Skin of body (tissue), 3 donors: ENCODE measurements at places on chromosomes 16 and 17. TPM values are rescaled to one million over a fixed set of nuclear protein-coding genes. Genes with fewer than 3 reads are reported as not detected.

DNA sequence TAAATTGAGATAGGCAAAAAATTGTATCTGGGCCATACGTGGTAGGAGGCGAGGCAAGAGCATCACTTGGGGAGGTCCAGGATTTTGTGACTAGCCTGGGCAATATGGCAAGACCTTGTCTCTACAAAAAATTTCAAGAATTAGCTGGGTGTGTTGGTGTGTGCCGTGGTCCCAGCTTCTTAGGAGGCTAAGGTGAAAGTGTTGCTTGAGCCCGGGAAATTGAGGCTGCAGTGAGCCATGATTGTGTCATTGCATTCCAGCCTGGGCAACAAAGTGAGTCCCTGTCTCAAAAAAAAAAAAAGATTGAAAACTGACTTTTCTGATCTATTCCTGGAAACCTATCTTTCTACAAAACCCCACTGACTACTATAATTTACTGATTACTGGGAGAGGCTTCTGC lies 26.7 kb downstream of the CDK12 start:
- no peak for DNase-seq

DNA sequence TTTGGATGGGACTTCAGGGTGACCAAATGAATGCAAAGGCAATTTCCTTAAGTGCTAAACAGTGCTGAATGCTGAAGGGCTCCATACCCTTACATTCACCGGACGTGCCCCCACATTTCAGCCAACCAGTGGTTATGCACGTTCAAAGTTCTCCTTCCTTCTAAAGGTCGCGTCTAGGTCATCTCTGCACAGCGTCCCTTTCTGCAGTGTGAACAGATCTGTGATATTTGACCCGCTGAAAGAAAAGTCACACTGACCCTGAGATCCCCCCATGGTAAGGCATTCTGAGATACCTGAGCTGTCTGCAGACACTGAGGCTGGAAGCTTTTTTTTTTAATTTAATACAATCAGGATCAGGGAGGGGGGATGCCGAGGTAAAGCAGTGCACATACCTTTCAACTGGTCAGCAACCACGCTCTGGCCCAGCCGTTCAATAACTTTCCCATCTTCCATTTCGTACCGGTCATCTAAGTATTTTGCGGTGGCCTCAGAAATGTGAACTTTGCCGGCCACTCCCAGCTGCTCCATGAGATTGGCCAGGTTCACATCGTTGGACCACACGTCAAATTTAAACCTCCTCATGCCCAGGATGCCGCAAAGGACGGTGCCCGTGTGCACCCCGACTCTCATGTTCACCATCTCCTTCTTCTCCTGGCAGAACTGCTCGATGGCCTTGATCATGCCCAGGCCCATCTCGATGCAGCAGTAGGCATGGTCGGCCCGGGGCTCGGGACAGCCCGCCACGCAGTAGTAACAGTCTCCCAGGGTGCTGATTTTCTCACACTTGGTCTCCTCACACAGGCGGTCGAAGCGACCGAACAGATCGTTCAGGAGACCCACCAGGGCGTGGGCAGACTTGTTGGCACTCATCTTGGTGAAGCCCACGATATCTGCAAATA lies 2.6 kb downstream of the ADCY9 start:
- DNase-seq, result no peak

The ALDH3A1 gene
- total RNA-seq, result 2.0 TPM

- no peak for DNase-seq
Measured at GRCh38 chr16:87918338-87918737, 18.0 kb downstream of the CA5A start.

DNA sequence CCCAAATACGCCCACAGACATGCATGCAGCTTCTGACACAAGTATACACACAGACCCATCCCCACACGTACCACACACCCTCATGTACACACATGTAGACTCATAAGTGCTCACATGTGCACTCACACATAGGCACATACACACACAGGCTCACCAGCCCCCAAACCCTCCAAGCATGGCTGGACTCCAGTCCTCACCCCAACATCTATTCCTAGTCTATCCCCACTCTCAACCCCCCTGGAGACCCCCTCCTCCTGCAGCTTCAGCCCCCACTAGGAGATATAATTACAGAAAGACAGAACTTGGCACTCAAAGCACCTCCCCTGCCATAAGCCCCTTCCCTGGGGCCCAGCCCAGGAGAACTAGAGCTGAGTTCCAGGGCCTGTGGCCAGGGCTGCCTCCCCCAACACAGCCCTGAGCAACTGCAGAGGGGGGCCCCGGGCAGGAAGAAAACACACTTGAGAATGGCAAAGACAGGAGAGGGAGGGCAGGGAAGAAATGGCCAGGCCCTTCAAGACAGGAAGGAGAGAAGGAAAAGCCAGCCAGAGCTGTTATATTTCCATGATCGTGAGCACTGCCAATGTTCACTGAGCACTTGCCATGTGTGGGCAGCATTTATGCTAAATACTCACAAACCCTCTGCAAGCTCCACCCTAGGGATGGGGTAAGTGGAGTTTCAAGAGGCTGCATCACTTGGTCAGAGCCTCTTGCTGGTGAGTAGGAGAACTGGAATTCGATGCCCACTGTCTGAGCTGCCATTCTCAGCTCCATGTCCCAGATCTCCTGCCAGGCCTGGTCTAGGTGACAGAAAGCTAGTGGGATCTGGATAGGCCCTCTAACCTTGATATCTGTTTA lies 224.5 kb downstream of the ZNF423 start:
- DNase-seq, result peak; percentile 52

The ZSCAN10 gene
- not detected for total RNA-seq

The KRT9 gene
- total RNA-seq, result 0.79 TPM

- DNase-seq, result no peak
Measured at GRCh38 chr17:32713081-32713480, 163.8 kb downstream of the MYO1D start.

DNA sequence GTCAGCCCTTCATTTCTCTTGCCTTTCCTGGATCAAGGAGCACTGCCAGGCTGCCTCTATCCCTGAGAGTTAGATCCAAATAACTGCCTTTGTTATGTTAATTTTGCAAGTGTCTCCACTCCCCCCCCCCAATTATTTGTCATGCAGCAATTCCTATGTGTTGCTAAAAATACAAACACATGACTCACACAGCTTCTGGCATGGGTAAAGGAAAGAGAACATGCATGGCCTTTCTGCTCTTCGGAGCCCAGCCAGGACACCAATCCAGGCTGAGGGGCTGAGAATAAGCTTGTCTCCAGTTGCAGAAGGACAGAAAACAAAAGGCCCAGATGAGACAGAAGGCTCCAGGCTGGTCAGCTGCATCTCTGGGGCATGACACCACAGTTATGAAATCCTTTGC lies 148.0 kb upstream of the TNRC6C start:
- peak; percentile 90 for DNase-seq

DNA sequence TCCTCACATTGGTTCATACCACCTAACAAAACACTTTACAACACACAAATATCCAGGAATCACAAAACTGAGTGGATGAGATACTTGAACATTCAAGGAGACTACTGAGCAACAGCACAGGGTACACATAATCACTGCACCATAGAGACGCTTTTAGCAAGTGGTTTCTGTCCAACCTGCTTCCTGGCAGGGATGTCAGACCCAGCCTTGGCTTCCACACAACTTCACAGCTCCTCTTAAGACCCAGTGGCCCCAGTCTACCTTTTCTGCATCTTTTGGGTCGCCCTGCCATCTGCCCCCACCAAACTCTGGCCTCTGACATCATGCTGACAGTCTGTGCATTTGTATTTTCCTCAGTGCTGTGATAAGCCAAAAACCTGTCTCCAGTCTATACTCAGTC lies 5.9 kb upstream of the CORO6 start:
- DNase-seq, result no peak

The PIMREG gene
- total RNA-seq, result 9.0 TPM

The CD300LF gene
- 0.49 TPM for total RNA-seq

DNA sequence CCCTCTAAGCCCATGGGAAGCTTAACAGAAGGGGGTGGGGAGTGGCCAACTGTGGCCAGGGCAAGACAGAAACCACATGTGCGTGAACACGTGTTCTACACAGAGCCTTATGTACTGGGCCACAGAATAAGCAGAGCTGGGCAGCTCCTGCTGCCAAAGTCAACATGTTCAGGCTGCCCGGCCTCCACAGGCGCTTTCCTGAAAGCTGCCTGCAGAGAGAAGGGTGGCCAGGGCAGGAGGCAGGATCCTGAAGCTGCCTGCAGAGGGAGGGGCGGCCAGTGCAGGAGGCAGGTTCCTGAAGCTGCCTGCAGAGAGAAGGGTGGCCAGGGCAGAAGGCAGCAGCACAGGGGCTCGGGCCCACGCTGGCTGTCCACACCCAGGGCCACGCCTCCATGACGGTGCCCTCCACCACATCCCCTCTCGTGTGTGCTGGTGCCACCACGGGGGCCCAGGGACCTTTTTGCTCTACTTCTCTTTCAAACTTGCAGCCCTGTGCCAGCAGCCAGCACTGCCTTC lies 79.5 kb downstream of the ANKRD11 start:
- DNase-seq, result peak; percentile 22

GRCh38 chr17:74605361-74605760 lies 13.3 kb upstream of the CD300LD start:
- DNase-seq, result no peak

- no peak for DNase-seq
Measured at GRCh38 chr16:68113059-68113761, 28.0 kb downstream of the NFATC3 start.

The OR1F1 gene
- not detected for total RNA-seq

The ATF7IP2 gene
- 6.8 TPM for total RNA-seq

- DNase-seq, result no peak
Measured at GRCh38 chr17:4987767-4988567, 492 bp upstream of the CAMTA2 start.

GRCh38 chr17:68627956-68628575 lies 26.9 kb upstream of the FAM20A start:
- DNase-seq, result no peak

- DNase-seq, result no peak
Measured at GRCh38 chr16:74582970-74583369, 23.9 kb downstream of the GLG1 start.
